ENCODE measurements at places on chromosomes 7 and 10.

GRCh38 chr7:100706672-100707311 is 871 bp downstream of the POP7 start:
- H3K27ac ChIP-seq: peak overlapping the region; percentile 59
- no peaks in the 10 kb centered on the region for H3K4me1 ChIP-seq
- peaks cover 12% of the 10 kb centered on the region for H3K36me3 ChIP-seq
- no peaks in the 10 kb centered on the region for H3K27me3 ChIP-seq
- H3K4me3 ChIP-seq: peak overlapping the region; percentile 94

GRCh38 chr10:116699471-116700150 is 42.8 kb downstream of the HSPA12A start:
- DNase-seq: no peak
- H3K27me3 ChIP-seq: no peaks in the 10 kb centered on the region
- no peak overlapping the region for H3K4me3 ChIP-seq
- H3K36me3 ChIP-seq: no peaks in the 10 kb centered on the region
- H3K4me1 ChIP-seq: no peaks in the 10 kb centered on the region

DNA sequence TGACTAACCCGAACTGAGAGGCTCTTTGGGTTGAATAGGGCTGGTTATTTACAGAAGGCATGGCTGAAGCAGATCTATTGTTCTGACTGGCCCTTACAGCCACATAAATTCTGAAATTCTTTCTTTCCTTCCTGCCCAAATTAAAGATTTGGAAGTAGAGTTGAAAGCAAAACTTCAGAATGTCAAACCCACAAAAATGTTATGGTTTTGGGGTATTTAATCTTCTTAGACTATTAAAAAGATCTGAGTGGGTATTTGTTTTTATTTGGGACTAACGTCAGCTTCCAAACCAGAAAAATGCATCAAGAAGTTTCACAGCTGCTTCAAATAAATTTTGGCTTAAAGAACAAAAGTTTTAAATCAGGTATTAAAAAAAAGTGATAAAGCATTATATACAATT is 124.5 kb downstream of the AHR start:
- no peaks in the 10 kb centered on the region for H3K36me3 ChIP-seq
- H3K4me3 ChIP-seq: no peak overlapping the region
- no peaks in the 10 kb centered on the region for H3K4me1 ChIP-seq
- no peak for DNase-seq
- no peak overlapping the region for H3K27ac ChIP-seq
- H3K27me3 ChIP-seq: no peaks in the 10 kb centered on the region

GRCh38 chr7:121872831-121873288 is at the start of gene PTPRZ1:
Gene PTPRZ1, plus strand, starts transcription at chr7:121873161. Its CDS starts 339 bp downstream, at chr7:121873500.
- H3K27me3 ChIP-seq: no peaks in the 10 kb centered on the region
- H3K4me3 ChIP-seq: peak within 1 kb of the TSS; percentile 45
- H3K27ac ChIP-seq: no peak within 1 kb of the TSS
- H3K4me1 ChIP-seq: peaks cover 3% of the 10 kb centered on the region

GRCh38 chr10:102632394-102633111 is 11.7 kb upstream of the TRIM8 start:
- H3K4me3 ChIP-seq: no peak overlapping the region
- peaks cover 5% of the 10 kb centered on the region for H3K36me3 ChIP-seq
- no peak for DNase-seq

GRCh38 chr10:30500534-30500933 is 66.5 kb downstream of the MAP3K8 start:
- H3K27me3 ChIP-seq: no peaks in the 10 kb centered on the region
- H3K36me3 ChIP-seq: no peaks in the 10 kb centered on the region
- H3K4me3 ChIP-seq: no peak overlapping the region
- DNase-seq: no peak
- no peak overlapping the region for H3K27ac ChIP-seq
- no peaks in the 10 kb centered on the region for H3K4me1 ChIP-seq

DNA sequence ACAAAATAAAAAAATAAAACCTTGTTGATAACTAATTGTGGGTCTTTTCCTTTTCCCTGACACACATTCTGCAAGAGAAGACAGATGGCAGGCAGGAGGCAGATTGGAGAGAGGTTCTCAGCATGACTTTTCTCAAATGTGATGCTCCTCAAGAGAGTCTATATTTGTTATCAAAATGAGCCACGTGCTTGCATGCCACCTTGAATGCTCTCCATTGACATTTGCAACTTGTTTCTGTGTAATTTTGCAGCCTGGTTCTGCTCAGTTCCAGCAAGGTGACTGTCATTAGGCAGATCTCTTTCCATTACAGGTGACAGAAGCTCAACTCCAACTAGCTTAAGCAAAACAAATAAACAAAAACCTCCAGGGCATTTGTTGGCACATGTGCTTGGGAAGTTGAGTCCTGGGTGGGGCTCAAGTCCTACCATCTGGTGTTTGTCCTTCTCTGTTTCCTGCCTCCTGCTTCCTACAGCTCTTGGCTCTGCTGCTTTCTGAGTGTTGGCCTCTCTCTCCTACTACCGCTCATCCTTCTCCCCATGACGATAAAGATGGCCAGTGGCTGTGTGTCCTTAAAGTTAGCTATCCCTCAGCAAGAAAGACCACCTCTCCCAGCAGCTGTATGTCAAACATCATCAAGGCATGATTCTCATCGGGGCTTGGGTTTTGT is 56.7 kb downstream of the GRK5 start:
- H3K4me1 ChIP-seq: no peaks in the 10 kb centered on the region
- no peak for DNase-seq
- H3K4me3 ChIP-seq: no peak overlapping the region
- H3K36me3 ChIP-seq: no peaks in the 10 kb centered on the region

DNA sequence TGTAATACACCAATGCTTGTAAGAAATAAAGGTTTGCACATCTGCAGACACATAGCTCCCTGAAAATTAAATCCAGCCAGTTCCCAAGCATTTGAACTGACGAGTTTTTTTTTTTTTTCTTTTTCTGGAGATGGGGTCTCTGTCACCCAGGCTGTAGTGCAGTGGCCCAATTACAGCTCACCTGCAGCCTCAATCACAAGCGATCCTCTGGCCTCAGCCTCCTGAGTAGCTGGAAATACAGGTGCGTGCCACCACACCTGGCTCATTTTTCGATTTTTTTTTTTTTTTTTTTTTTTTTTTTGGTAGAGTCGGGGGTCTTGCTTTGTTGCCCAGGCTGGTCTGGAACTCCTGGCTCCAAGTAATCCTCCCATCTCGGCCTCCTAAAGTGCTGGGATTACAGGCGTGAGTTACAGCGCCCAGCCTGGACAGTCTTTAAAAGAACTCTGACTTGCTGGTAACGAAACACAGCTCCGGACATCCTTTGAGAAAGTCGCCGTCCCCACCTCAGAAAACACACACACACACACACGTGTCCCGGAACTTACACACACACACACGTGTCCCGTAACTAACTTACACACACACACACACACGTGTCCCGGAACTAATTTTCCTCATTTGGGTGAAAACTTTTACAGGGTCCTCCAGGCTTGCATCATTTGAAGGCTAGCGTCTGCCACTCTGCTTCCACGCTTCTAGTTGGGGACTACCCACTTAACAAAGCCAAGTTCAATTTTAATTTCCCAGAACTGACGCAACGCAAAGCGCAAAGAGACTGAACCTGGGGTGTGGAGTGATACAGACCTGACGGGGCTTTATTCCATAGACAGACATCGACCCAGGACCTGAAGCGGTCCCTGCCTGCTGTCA is 18.6 kb downstream of the OCM2 start:
- H3K27ac ChIP-seq: peak overlapping the region; percentile 18
- no peaks in the 10 kb centered on the region for H3K27me3 ChIP-seq
- H3K4me3 ChIP-seq: peak overlapping the region; percentile 77
- DNase-seq: no peak
- H3K36me3 ChIP-seq: peaks cover 23% of the 10 kb centered on the region
- H3K4me1 ChIP-seq: peaks cover 5% of the 10 kb centered on the region

Measured in RWPE2 (cell line).